CD4-positive, alpha-beta T cell treated with Interleukin-1 beta for 1 hour (primary cell): ENCODE measurements at places on chromosomes 7 and 10.

DNA sequence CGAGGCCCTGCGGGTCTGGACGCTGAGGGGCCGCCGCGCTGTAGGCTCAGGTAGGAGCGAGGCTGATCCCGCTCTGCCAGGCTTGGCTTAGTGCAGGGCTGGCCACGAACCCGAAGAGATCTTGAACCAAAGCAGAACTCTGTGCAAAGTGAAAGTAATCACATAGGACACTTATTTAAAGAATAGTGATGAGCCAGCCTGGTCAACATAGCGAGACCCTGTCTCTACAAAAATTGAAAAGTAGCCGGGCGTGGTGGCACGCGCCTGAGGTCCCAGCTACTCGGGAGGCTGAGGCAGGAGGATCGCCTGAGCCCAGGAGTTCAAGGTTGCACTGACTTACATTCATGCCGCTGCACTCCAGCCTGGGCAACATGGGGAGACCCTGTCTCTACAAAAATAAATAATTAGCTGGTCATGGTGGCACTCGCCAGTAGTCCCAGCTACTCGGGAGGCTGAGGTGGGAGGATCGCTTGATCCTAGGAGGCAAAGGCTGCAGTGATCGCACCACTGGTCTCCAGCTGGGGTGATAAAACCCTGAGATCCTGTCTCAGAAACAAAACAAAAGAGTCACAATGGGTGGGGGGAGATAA lies 541 bp downstream of the ZSCAN25 start:
- no peak for DNase-seq

DNA sequence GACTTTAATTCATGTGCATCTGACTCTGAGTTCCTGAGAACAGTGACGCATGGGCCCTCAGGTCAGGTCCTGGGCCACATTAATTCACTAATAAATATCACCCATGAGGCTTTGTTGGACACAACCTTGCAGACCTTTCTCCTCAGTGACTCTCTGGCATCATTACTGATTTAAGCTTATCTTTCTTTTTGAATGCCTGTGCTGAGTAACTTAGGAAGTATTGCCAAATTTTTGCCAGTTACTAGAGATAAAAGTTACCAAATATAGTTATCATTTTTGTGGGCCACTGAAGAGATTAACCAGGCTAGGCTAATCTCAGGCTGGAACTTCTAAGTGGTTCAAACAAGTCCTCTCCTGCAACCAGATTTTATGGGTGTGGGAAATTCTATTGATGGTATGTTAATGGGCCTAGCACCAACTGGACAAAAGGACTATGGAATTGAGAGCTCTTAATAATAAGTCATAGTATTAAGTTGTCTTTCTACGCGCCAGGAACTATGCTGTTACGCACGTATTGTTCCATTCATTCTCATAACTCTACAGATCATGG lies 28.8 kb upstream of the PRTFDC1 start:
- no peak for DNase-seq

GRCh38 chr7:84393786-84394185 lies 199.2 kb upstream of the SEMA3A start:
- no peak for DNase-seq

GRCh38 chr10:71623098-71623985 lies 96.2 kb downstream of the C10orf105 start:
- DNase-seq, result no peak

GRCh38 chr7:107501593-107501992 lies 31.7 kb downstream of the GPR22 start:
- DNase-seq, result peak; percentile 5

- no peak for DNase-seq
Observed at GRCh38 chr10:3872712-3873329, 87.8 kb upstream of the KLF6 start.

GRCh38 chr10:69335063-69335587 lies 56.8 kb downstream of the HK1 start:
- no peak for DNase-seq

DNA sequence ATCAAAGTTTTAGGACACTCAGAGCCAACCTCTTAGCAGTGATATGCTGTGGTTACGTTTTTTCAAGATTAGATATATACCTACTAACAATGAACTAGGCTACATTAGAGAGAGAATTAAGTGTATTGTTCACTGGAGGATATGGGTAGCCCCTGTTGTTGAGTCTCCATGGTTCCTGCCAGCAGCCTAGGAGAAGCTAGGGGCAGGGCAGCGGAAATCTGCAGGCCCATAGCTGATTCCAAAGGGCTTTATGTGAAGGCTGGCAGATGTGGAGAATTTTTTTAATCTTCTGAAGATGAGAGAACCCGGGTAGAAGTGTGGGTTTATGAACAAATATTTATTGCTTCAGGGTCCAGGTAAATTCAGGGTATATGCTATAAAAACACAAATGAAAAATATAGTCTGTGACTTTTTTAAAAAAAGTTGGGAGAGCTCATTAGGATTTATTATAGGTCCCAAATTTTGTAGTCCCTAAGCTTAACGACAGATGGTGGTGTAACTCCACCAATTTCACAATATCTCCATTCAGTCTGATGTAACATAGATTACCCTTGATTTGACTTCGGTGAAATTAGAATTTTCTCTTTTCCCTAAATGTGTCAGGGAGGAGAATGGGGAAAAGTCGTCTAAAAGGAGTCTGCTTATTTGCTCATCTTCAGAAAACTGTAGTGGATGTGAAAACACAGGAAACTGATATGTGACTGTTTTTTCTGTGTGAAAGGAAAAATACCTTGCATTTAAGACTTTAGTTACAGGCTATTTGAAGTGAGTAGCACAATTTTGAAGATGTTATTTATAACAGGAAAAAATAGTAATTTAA lies 163.0 kb upstream of the PPP1R3A start:
- peak; percentile 35 for DNase-seq

DNA sequence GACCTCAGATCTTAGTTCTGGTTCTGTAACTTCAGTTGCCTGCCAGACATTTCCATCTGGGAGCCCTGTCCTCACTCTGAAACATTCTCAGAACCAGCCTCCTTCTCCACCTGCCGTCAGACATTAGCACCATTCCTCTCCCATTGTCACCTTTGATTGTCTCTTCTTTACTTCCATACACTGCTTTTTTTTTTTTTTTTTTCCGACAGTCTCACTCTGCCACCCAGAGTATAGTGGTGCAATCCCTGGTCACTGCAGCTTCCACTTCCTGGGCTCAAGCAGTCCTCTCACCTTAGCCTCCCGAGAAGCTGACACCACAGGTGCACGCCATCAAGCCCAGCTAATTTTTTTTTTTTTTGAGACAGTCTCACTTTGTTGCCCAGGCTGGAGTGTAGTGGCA lies 21.1 kb upstream of the HIPK2 start:
- no peak for DNase-seq

DNA sequence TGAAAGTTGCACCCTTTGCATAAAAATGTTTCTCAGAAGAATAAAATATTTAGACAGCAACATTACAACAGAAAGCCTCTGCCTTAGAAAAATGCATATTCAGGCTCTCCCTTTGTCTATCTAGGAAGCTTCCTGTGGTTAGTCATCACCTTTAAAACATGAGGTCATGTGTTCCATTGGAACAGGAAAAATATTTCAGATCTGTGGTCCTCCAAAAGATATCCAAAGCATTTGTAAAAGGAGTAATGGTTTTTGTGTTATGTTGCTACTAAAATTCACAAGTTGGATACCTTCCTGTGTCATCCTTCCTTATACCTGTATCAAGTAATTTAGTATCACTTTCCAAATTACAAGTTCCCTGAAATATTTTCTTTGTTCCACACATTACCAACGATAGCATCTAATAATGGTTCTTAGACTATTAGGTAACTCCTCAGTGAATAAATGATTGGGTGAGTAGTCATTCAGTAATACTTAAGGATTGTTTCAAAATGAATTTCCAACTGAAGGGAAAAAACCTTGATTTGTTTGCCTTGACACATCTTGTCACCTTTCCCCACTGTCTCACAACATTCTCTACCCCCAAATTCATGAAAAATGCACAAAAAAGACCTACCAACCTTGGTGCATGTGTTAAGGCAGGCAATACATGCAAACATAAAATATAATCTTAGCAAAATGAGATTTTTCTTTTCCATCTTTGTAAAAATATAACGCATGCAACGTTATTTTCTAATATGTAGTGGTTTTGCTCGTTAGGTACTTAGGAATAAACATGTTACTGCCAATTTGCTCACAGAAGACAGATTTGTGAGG lies 19.7 kb upstream of the RHOBTB1 start:
- no peak for DNase-seq
